ENCODE measurements at places on chromosomes 2 and 18.

GRCh38 chr2:39419282-39420223, 17.5 kb downstream of the MAP4K3 start:
- DNase-seq, result no peak

DNA sequence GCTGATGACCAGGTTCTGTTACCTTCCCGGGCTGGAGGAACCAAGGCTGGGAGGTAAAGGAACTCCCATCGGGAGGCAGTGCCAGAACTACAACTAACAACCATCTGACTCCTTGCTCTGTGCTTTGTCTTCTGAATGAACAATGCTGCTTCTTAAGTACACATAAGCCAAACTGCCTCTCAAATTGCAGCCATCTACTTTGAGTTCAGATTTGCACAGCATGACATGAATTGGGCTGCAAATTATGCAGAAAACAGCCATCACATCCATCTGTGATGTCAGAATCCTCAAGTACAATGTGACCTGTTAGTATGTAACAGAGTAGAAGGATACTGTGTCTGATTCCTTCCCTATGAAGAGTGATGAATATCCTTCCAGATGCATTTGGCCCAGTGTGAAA, 290.6 kb downstream of the ZNF521 start:
- no peak for DNase-seq

DNA sequence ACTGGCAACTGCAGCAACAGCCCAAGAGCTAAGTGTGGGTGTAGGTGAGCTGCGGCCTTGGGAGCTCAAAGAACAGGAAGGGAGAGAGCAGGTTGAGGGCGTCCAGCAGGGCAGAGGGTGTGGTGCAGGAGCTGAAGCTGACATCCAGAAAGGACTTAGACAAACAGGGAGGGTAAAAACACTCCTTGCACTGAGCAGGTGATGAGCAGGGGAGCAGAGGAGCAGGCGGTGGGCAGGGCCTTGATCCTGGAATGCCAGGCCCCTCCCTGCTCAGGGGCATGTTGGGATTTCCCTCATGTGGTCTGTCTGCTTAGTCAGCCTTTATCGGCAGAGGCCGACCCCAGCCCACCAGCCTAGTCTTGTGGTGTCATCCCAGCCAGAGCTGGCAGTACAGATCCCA, 63.6 kb downstream of the VSNL1 start:
- no peak for DNase-seq

- no peak for DNase-seq
These were observed 327.7 kb upstream of the SLC14A2 start for GRCh38 chr18:45287531-45287930.

GRCh38 chr2:142058149-142058548, 72.7 kb downstream of the LRP1B start:
- no peak for DNase-seq

- DNase-seq, result no peak
These were observed 4.3 kb upstream of the NEUROD1 start for GRCh38 chr2:181684454-181685149.

DNA sequence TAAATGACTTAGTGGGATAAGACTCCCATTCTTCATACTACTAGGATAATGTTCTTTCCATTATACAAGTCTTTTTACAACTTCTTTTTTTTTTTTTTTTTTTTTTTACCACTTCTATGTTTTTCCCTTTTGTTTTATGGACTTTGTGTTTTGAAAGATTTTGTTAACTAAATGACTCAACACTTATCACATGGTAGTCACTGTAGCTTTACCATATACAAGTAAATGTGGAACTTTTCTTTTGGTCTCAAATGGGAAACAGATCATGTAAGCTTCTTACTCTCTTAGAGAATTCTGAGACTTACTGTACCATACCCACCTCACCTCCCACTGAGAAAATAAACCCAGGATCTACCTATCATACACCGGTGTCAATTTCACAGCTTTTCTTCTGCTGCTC, 590.3 kb upstream of the CDH2 start:
- no peak for DNase-seq

GRCh38 chr2:219451661-219452360, 17.2 kb downstream of the SPEG start:
- peak; percentile 97 for DNase-seq

DNA sequence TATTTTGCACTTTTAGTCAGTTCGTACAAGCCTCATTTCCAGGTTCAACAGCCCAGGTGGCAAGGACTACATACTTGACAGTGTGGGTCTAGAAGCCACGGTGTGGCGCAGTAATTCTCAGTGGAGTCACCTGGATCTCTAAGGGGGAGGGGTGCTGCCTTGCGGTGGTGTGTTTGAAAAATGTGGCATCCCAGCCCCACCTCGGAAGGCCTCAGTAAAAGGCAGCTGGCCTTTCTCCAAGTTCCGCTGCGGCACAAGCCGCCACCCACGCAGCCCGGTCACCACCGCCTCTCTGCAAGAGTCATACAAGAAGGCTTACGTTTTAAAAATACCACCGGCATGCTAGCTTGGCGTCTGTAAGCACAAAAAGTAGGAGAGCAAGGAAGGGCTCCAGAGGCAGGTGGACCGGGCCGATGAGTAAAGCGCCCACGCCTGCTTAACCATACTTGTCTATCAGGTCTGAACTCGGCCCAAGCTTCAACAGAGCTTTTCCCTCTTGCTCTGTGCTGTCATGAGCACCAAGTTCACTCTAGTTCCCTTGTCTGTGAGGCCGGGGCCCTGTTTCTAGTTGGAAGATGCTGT, 49.5 kb downstream of the SPRED2 start:
- DNase-seq, result peak; percentile 76

DNA sequence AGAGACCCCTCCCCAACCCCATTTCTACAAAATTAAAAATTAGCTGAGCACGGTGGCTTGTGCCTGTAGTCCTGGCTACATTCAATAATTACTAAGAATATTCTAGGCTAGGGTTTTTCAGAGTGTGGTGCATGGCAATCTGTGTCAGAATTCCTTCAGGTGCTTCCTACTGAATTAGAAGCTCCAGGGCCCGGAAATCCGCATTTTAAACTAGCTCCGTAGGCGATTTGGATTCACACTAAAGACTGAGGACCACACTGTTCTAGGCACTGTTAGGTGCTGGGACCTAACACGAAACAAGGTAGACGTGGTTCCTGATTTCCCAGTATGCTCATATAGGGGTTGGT, 628 bp upstream of the ZFAND2B start:
- DNase-seq, result no peak

DNA sequence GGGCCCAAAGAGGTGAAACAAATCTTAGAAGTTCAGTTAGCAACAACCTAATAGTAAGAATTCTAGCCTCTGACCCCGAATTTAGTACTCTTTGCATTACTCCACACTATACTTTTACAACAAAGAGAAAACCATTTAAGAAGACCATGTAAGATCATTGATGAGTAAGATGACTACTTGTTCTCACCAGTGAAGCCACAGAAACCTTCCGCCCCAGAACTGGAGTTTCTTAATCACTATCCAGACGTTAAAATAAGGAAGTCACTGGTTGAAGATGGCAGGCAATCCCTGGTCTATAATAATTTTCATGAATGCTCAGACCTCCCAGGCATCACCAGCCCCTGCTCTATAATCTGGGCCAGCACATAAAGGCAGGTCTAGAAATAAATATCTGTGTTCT, 95.0 kb downstream of the TMEM163 start:
- no peak for DNase-seq

- no peak for DNase-seq
These were observed 103.9 kb upstream of the FHL2 start for GRCh38 chr2:105502625-105503334.

DNA sequence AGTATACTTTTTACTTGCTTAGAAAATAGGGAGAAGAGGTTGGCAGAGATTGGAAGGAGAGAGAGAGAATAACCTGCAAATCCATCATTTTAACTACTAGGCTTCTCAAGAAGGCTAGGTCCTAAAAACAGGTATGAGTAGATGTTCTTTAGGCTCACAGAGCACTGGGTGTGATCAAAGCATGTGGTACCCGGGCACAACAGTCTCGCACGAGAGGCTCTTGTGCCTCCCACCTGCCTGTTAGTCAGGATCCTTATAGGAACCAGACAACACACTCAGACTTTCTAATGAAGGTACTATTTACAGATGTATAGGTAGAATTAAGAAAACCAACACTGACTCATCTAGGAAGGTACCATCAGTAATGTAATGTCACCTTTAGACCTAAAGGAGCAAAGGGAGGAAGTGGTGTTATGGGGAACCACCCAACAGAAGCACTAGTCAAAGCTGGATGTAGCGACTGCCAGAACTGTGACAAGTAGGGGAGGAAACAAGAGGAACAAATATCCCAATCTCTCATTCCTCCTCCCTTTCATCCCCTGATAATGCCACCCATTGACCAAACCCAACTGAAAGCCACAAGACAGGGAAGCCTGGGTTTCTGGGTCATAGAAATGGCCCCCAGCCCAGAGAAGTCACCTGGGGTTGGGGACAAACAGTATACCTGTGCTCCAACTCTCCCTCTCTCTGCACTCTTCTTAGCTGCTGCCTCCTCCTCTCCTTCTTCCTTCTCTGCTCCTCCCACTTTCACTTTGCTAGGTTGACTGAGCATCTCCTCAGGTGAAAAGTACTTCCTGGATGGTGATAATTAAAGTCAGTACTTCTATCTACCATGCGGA, 16.0 kb upstream of the MARCHF4 start:
- DNase-seq, result no peak

DNA sequence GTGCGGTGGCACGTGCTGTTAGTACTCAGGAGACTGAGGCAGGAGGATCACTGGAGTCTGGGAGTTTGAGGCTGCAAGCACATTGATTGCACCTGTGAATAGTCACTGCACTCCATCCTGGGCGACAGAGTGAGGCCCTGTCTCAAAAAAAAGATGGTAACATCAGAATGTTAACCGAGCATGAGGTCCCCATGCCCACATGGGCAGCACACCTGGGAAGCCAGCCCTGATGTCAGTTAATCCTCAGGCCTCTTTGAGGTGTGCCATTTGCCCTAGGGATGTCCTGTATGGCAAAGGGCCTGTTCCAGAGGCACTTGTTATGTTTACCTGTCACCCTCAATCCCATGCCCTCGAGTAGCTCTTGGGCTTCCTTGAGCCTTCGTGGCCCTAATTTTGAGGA, 16.6 kb downstream of the RBFA start:
- DNase-seq, result no peak

DNA sequence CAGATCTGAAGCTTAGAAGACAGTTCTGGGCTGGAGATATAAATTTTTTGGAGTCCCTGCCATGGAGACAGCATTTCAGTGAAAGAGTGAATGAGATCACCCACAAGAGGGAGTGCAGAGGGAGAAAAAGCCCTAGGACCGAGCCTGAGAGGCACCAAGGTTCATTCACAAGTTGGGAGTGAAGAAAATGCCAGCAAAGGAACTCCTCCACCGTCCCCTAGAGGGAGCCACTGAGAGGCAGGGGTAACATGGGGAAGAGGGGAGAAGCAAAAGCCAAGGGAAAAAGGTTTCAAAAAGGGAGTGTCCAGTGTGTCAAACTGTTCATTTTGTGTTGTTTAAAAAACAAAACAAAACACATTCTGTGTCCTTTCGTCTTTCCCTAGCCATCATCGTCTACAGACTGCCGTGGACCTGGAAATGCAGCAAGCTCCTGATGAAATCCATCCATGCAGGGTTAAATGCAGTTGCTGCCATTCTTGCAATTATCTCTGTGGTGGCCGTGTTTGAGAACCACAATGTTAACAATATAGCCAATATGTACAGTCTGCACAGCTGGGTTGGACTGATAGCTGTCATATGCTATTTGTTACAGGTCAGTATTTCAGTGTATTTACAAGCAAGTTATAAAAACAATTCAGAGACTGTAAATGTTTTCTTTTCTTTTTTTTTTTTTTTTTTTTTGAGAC, 19.1 kb downstream of the CYBRD1 start:
- no peak for DNase-seq

- no peak for DNase-seq
These were observed 762.4 kb downstream of the DSC3 start for GRCh38 chr18:30280186-30280585.

DNA sequence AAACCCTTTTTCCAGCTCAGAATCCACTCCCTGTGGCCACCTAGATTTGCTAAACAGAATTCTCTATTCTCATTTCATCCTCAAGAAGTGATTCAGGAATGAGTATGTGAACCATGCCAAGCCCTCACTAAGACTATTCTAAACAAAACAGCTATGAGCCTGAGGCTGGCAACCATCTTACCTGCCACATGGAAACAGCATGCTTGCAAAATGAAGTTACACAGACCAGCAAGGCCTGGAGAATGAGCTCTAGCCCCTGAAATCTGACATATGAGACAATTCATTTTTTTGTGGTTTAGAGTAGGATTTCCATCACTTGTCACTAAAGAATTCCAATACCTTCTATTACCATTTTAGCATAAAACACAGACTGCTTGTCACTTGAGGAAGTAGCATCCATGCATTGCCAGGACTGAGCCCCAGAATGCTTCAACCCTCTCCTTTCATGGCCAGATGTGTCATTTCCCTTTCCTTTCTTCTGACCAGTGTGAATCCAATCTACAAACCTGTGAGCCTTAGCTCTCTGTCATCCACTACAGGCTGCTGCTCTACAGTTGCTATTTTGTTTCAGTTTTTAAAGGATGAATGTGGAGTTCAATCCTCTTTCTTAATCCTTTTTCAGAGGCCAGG, 744.3 kb upstream of the ACVR2A start:
- no peak for DNase-seq

DNA sequence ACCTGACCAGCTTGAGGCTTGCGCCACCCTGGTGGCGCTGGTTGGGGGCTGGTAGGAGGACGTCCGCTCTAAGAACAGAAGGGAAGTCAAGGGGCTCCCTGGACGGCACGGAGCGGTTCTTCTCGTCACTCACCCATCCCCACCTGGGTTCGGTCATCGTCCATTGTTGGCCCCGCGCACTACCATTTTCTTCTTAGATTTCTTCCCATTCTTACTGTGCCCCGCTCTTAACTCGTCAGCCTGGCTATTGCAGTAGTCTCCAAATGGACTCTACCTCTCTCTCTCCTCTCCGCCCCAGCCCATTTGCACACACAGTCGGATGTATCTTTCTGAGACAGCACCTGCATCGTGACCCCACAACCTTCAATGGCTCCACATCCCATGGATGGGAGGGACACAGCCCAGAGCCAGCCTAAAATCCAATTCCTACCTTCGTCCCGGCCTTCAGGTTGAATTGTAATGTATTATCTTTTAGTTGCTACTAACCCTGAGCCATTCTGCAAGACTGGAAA, 814 bp upstream of the RAB1A start:
- DNase-seq, result no peak

DNA sequence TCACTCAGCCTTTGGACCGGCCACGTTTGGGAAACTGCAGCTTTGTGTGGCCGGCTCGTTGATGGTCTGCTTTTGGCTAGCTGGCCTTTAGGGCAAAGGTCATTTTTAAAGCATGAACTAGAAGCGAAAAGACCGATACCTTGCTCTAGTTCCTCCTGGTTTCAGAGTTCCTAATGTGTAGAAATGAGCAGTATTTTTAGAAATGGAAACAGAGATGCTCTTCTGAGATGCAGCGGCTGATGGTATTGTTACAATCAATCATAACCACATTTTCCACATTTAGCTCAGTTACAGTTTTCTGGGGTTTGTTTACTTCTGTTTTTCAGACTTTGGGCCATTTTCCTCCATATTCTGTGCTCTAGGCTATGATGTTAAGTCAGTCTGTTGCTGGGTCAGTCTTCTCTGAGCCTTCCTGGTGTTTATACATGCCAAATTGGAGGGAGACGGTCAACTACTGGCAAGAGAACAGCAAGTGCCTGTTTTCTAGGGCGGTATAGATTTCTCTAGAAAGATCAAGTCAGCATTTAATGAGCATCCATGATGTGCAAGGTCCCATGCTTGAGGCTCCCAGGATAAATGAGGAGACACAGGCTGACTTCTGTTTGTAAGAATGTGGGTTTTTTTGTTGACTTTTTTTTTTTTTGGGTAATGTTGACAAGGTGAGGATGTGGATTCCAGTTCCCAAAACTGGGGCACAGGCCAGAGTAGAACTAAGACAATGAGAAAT, 28.0 kb downstream of the RNF144A start:
- no peak for DNase-seq

GRCh38 chr2:119224391-119225104, 914 bp downstream of the STEAP3 start:
- DNase-seq, result no peak

Data from tibial artery (tissue), 4 donors.